ENCODE measurements at places on chromosomes 1 and 21.

DNA sequence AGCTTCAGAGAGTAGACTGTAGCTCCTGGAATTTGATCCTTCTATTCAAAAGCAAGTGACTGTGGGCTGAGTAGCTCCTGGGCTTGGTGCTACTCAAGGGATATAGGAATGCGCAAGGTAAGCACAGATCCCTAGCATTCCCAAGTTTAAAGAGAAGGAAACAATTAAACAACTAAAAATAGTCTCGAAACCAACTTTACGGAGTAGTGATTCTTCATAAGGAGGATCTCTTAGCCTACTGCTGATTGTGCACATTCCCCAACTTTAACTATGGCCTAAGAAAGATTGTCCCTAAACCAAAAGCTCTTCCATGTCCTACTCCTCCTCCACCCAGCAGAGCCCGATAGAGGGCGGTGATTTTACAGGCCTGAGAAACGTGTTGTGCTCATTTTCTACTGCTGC lies 226.5 kb upstream of the CAMK1G start:
- DNase-seq, result no peak

DNA sequence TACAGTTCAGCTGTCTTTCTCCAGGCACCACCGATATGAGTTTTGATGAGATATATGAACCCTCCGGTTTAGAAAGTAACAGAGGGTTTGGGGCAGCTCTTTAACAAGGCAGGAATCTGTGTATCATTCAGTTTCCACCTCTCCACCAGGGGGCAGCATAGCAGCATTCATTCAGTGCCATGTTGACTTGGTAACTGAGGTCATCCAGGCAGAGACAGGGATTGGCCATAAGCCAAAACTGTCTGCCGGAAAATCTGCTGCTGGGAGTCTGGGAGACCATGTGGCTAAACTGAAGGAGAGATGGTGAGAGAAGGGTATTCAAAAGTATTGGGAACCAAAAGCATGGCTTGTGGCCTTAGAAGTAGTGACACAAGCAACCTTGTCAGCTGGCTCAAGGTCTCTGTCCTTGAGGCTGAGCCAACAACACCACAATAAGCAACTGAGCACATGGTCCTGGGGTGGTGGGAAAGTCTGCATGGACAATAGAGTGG lies 98.5 kb downstream of the LMX1A start:
- peak; percentile 39 for DNase-seq

DNA sequence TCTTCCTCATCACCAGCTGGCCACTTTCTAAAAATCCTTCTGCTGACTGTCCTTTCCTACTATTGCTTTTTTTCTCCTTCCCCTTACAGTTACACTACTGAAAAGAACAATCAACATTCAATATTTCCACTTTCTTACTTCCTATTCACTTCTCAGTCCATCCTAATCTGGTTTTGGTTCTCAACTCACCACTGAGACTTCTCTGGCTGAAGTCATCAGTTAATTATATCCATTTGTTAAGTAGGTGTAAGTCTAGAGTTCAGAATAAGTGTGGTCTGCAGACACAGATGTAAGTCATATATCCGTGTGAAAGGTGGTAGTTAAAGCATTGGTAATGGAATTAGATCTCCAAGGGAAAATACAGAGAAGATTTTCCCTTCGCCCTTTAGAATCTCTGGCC lies 21.4 kb downstream of the PEA15 start:
- no peak for DNase-seq

DNA sequence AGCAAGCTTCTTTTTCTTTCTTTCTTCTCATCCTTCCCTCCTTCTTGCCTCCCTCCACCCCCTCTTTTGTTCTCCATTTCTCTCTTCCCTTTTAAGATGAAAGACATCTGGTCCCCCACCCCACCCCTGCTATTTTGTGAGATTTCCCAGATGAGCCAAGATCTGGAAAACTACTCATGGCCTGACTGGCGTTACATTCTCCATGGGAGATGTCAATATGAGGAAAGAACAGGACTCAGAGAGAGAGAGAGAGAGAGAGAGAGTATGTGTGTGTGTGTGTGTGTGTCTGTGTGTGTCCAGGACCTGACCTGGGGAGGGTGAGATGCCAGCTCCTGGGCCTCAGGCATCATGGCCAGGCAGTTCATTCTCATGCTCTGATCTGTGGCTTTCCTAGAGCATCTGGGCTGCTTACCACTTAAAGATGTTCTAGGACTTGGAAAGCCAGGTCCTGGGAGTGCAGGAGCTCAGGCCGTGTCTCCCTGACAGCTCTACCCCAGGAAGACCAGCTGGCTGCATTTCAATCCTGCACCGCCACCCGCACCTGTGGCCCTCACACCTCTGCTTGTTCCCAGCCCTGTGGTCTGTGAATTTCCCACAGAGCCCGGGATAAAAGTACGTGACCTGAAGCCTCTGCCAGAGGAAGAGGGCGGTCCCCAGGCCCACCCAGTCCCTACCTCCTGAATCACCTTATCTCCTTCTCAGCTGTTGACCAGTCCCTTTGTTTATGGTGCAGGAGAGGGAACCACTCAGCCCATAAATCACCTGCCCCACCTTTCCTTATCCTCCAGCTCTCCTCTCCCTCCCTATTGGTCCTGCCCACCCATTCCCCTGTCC lies 3.2 kb upstream of the BEST4 start:
- DNase-seq, result no peak

DNA sequence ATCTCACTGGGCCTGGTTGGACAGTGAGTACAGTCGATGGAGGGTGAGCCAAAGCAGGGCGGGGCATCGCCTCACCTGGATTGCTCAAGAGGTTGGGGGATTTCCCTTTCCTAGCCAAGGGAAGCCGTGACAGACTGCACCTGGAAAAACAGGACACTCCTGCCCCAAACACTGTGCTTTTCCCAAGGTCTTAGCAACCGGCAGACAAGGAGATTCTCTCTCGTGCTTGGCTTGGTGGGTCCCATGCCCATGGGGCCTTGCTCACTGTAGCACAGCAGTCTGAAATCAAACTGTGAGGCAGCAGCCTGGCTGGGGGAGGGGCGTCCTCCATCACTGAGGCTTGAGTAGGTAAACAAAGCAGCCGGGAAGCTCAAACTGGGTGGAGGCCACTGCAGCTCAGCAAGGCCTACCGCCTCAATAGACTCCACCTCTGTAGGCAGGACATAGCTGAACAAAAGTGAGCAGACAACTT lies 11.3 kb downstream of the C1orf105 start:
- DNase-seq, result no peak

GRCh38 chr1:227459977-227460376 lies 103.4 kb upstream of the ZNF678 start:
- no peak for DNase-seq

DNA sequence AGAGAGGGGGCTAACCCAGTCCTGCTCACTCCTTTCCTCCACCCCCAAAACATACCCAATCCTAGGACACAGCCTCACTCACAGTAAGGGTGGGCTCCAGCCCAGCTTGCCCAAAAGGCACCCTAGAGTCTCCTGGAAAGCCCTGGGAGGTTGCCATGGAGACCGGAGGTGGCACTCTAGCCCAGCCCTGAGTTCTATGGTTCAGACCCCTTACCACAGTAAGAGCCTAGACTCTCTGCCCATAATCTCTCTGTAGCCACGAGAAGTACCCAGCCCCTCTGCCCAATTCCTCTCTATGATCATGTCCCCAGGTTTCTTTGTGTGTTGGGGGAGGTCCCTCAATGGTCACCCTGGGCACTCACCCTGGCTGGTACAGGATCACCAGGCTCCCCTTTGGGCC lies 14.4 kb downstream of the COL16A1 start:
- no peak for DNase-seq
